ENCODE measurements at places on chromosomes 6 and 20.
A peak's percentile ranks its signal among the peaks of the same experiment; 100 is the strongest.

DNA sequence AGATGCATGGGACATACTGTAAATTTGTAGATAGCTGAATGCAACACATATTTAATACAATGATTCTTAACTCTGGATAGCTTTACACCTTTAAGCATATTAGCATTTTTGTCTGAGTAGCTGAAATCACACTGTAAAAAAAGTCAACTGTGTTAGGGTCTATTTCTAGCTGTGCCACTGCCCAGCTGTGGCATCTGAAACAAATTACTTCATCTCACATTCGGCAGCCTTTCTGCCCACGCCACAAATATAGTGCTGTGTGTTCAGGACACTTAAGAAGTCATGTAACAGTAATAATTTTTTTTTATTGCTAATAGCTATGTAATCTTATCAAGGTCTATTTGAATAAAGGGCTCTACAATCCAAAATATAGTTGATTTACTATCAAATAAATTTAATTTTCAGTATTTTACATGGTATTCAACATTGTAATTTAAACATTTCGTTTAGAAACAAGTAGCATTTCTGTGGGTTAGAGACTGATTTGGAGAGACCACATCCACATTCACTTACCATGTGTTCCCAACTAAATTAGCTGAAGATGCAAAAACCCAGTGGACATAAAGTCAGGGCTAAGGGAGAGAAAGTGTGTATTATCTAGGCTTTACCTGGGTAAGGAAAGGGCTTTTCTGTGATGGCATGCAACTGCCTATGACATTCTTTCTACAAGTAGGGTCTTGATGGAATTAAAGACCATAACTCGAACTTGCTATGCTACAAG, 276.7 kb downstream of the PLCB1 start:
- no peak for DNase-seq

DNA sequence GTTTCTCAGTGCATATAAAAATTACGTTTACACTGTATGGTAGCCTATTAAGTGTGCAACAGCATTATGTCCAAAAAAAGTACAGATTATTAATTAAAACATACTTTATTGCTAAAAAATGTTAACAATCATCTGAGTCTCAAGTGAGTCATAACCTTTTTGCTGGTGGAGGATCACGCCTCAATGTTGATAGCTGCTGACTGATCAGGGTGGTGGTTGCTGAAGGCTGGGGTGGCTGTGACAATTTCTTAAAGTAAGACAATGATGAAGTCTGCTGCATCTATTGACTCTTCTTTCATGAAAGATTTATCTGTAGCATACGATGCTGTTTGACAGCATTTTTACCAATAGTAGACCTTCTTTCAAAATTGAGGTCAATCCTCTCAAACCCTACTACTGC, 155.1 kb downstream of the BTBD9 start:
- DNase-seq = no peak

DNA sequence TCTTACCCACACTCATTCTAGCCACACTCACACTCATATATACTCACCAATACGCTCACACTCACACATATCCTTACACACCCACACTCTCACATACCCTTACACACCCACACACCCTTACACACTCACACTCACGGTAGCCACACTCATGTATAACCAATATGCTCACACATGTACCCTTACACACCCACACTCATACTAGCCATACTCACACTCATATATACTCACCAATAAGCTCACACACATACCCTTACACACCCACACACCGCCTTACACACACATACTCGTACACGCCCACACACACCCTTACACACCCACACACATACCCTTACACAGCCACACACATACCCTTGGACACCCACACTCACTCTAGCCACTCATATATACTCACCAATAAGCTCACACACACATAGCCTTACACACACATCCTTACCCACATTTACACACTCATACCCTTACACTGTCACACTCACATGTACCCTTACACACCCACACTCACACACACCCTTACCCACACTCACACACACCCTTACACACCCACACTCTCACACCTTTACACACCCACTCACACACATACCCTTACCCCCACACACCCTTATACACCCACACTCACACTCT, 192.5 kb upstream of the SNX9 start:
- no peak for DNase-seq

GRCh38 chr6:153231048-153231646, 100.1 kb upstream of the RGS17 start:
- peak; percentile 0 for DNase-seq

- DNase-seq = no peak
Measured at GRCh38 chr6:32120573-32121059, 7.4 kb downstream of the ATF6B start.

- no peak for DNase-seq
Measured at GRCh38 chr20:37999526-38000263, 33.6 kb downstream of the TTI1 start.

GRCh38 chr6:95208621-95209020, 368.7 kb upstream of the MANEA start:
- DNase-seq = no peak

DNA sequence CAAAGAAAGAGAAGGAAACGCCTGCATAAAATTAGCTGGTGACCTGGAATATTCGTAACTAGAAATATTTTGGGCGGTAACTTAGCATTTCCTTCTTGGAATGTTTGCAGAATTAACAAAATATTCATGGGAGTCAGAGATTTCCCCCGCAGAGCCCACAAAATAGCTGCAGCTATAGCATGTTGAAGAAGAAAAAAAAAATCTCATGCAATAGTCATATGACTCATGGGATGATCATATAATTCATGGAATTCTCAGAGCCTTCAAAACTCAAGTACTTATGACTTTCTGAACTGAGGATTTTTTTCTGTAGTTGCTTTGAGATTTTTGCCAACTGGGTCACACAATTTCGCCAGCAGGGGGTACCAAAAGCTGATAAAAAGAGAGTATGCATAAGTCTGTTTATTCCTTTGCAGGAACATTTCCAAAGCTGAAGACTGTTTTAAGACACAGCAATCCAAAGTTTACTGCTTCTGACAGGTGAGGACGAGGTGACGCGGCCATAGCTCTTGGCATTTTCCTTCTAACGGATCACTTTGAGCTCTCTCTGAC, 586.0 kb upstream of the CHD6 start:
- no peak for DNase-seq

- no peak for DNase-seq
Measured at GRCh38 chr20:59320854-59321647, 20.6 kb downstream of the EDN3 start.

- DNase-seq = no peak
Measured at GRCh38 chr20:62345681-62346370, 21.3 kb downstream of the LAMA5 start.

DNA sequence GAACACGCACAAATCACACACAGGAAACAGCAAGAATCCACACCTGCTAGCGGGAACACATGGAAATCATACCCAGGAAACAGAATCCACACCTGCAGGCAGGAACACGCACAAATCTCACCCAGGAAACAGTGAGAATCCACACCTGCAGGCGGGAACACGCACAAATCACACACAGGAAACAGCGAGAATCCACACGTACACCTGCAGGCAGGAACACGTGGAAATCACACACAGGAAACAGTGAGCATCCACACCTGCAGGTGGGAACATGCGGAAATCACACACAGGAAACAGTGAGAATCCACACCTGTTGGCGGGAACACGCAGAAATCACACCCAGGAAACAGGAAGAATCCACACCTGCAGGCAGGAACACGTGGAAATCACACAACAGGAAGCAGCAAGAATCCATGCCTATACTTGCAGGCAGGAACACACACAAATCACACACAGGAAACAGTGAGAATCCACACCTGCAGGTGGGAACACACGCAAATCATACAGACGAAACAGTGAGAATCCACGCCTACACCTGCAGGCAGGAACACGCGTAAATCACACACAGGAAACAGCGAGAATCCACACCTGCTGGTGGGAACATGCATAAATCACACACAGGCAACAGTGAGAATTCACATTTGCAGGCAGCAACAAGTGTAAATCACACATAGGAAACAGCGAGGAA, 108.6 kb downstream of the DLL1 start:
- DNase-seq = no peak

DNA sequence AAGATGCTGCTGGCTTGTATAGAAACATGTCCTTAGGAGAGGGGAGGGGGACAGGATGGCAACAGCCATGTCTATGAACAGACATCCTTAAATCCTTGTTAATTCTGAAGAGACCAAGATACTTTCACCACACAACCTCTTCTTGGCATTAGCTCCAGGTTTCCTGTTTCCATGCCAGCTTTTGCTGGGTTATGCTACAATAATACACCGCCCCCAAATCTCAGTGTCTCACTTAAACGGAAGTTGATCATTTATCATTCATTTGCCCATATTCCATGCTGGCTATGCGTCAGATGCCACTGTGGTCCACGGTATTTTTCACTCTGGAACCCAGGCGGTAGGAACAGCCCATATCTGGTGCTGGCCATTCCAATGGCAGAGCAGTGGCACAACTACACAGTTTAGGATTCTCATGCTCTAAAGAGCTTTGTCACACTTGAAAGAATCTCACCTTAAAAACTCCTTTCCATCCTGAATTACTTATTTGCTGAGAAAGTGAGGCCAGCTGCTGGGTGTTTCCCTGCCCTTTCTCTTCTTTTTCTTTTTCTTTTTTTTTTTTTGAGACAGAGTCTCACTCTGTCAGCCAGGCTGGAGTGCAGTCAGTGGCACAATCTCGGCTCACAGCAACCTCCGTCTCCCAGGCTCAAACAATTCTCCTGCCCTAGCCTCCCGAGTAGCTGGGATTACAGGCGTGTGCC, 3.7 kb upstream of the RNASET2 start:
- DNase-seq = no peak

GRCh38 chr20:50987493-50988210, 29.0 kb downstream of the MOCS3 start:
- peak; percentile 13 for DNase-seq

- DNase-seq = no peak
Measured at GRCh38 chr6:17962436-17963031, 24.9 kb downstream of the KIF13A start.

DNA sequence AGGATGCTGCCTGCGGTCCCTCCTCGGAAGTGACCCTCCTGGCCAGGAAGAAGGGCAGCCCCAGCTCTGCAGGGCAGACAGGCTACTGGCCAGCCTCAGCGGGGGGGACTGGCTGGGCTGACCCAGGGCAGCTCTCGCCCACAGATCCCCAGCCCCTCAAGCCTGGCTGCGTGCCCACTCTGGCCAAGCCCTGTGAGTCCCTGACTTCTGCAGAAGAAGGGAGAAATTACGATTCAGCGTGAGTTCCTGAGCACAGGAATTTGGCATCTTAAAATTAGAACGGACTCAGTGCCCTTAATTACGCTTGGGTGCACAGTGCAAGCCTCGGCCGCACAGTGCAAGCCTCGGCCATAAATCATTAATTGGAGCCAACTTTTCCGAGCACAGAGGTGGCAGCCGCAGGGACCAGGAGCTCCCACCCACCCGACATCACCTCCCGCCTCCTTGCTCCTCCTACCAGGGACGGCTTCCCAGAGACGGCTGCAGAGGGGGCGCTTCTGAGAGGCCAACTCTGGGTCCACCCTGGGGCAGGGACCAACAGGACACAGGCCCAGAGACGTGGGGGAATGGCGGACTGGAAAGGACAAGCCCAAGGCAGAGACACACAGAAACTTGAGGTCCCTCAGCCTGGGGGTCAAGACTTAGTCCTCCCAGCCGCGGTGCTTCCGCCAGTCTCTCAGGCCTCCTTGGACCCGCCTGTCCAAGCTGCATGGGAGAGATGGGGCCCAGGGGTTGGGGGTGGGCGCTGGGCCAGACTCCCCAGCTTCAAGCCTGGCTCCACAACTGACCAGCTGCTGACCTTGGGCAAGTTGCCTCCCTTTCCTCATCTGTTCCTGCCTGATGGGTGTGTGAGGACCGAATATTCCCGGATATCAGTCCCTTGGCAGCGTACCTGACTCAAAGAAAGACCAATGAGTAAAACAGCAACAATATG, 165.4 kb downstream of the TAF4 start:
- no peak for DNase-seq

DNA sequence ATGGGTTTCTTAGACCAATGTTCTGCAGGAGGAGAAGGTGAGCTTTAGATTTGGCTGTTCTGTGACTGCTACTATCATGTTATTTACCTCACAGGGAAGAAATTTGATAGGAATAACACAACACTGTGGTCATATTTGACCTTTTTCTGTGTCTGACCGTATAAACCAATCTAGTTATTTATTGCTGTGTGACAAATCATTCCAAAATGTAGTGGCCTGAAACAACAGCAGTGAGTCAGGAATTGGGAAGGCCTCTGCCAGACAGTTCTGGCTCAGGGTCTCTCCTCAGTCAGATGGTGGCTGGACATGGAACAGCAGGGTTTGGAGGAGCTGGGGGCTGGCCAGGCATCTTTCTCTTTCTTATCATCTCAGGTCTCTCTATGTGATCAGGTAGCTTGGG, 33.0 kb downstream of the RIPOR2 start:
- DNase-seq = no peak

DNA sequence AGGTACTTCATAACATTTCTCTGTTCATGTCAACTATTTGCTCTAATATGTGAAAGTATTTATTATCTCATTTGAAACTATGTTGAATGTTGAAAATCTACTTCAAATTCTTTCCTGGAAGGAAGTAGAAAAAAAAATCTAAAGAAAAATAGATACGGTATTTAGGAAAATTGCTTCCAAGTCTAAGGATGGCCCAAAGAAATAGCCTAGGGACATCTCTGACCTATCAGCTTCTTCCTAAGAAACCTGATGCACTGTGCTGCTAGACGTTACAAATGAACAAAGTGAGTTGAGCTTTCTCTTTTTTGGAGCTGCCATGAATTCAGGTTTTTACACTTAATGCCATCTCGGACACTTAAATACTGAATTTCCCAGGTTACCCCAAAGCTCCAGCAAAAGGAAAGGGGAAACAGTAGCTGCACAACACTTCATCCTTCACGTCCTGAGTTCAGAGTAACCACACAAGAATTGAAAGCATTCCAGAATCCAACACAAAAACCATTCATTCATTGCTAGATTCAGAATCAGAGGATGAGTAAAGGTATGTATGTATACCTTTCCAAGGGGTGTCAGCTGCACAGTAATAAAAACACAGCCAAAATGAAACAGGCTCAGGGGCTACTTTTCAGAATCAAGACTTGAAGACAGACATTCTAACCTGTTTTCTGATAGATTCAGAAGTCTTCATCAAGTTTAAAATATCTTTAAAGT, 7.9 kb downstream of the RMND1 start:
- no peak for DNase-seq

GRCh38 chr6:45422503-45423110, 44.9 kb upstream of the SUPT3H start:
- peak; percentile 43 for DNase-seq

DNA sequence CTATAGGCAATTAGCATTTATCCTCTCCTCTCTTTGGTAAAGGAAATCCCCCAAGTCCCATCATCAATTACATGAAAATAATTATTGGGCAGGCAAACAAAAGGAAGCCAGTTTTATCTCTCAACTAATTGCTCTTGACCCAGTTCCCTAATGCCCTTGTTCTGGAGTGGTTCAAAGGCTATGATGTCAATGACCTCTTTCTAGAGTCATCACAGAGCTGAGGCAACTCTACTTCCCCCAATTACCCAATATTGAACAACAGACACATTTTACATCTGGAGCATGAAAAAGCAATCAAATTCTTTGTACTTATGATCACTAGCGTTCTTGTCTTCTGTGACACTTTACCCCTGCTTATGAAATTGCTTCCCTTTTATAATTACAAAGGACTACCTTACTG, 43.5 kb downstream of the NT5E start:
- DNase-seq = no peak

All from activated CD4-positive, alpha-beta T cell treated with anti-CD3 and anti-CD28 coated beads for 24 hours (primary cell).